Naive thymus-derived CD8-positive, alpha-beta T cell (primary cell): ENCODE measurements at places on chromosomes 11 and 22.
A peak's percentile ranks its signal among the peaks of the same experiment; 100 is the strongest.

DNA sequence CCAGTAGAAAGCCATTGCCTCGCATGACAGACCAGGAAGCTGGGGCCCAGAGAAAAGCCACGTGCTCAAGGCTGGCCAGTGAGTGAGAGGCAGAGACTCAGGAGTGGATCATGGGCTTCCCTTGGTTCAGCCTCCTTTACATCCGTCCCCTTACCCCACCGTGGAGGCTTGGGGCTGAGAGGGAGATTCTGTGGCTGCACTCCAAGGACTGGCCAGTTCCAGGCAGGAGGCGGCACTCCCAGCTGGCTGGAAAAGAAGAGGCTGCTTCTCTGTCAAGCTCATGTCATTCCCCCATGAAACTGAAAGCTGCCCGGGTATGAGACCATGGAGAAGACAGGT lies 6.6 kb upstream of the ASCL2 start:
- peaks cover 15% of the 10 kb centered on the region for H3K36me3 ChIP-seq
- no peak for DNase-seq
- peaks cover 7% of the 10 kb centered on the region for H3K4me1 ChIP-seq
- H3K27me3 ChIP-seq: peaks cover 1% of the 10 kb centered on the region
- H3K4me3 ChIP-seq: no peak overlapping the region

DNA sequence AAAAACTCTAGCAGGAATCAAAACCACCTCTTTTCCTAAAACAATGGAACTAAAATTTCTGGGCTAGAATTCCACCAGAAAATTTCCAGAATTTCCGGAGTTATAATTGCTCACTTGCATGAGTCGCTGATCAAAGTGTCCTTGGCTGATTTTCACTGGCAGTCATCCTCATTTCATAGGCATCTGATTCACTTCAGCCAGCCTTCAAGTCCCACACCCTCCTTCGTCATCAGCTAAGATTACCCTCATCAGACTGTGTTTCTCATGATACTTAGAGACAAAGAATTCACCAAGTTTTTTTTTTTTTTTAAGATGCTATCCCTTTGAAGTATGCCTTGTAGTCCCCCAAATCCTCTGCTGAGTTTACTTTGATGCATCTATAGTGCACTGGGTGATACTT lies 71.5 kb upstream of the RAB38 start:
- no peak for DNase-seq
- peaks cover 11% of the 10 kb centered on the region for H3K27me3 ChIP-seq
- H3K4me1 ChIP-seq: no peaks in the 10 kb centered on the region
- peaks cover 22% of the 10 kb centered on the region for H3K36me3 ChIP-seq
- H3K4me3 ChIP-seq: no peak overlapping the region

DNA sequence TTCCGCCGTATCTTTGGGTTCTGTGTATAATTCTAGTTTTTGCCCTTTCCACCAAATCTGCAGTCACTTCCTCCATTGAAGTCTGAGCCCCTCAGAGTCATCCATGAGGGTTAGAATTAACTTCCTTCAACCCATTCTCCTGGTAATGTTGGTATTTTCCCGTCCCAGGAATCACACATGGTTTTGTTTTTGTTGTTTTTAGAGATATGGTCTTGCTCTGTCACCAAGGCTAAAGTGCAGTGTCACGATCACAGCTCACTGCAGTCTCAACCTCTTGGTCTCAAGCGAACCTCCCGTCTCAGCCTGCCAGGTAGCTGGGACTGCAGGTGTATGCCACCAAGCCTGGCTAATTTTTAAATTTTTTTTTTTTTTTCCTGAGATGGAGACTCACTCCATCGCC lies 18.7 kb downstream of the ZBED4 start:
- H3K4me1 ChIP-seq: peaks cover 66% of the 10 kb centered on the region
- DNase-seq: no peak
- H3K27me3 ChIP-seq: no peaks in the 10 kb centered on the region
- H3K27ac ChIP-seq: no peak overlapping the region
- H3K4me3 ChIP-seq: no peak overlapping the region
- H3K36me3 ChIP-seq: peaks cover 39% of the 10 kb centered on the region

GRCh38 chr11:117073539-117073938 lies 24.7 kb downstream of the SIK3 start:
- no peaks in the 10 kb centered on the region for H3K27me3 ChIP-seq
- no peaks in the 10 kb centered on the region for H3K36me3 ChIP-seq
- H3K27ac ChIP-seq: no peak overlapping the region
- no peak for DNase-seq
- peak overlapping the region; percentile 5 for H3K4me3 ChIP-seq

GRCh38 chr11:65496304-65497140 lies 2.3 kb upstream of the MALAT1 start:
- H3K27ac ChIP-seq: no peak overlapping the region
- H3K36me3 ChIP-seq: no peaks in the 10 kb centered on the region
- peaks cover 22% of the 10 kb centered on the region for H3K4me1 ChIP-seq
- no peak for DNase-seq

DNA sequence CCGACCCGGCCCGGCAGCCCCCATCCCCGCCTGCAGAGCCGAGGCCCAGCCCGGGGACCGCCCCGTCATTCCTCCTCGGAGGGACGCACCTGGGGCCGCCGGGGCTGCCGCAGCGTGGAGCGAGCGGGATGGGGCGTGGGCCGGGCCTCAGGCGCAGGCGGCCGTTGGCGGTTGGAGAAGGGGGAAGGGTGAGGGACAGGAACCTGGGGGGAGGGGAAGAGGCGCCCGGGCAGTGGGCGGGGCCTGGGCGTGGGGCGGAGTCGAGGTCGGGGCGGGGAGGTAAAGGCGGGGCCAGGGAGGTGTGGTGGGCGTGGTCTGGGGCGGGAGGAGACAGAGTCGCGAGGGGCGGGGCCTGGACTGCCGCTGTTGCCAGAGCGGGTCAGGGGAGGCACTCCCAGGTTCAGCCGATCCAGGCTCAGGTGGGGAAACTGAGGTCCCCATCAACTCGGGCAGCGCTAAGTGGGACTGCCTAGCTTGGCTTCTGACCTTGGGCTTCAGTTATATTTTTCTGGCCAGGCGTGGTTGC lies at the start of gene TESMIN:
TSS of gene TESMIN (minus strand) at position 190 of the 526 bp plus-strand sequence. CDS start 860 bp downstream, outside the sequence.
- no peak within 1 kb of the TSS for H3K27ac ChIP-seq
- peak; percentile 87 for DNase-seq
- H3K36me3 ChIP-seq: no peaks in the 10 kb centered on the region

- H3K27ac ChIP-seq: no peak overlapping the region
- H3K4me3 ChIP-seq: no peak overlapping the region
- DNase-seq: no peak
- H3K27me3 ChIP-seq: no peaks in the 10 kb centered on the region
- no peaks in the 10 kb centered on the region for H3K4me1 ChIP-seq
These were observed 7.3 kb downstream of the CABP7 start for GRCh38 chr22:29727131-29727523.

- no peaks in the 10 kb centered on the region for H3K27me3 ChIP-seq
- peak overlapping the region; percentile 44 for H3K27ac ChIP-seq
- H3K36me3 ChIP-seq: no peaks in the 10 kb centered on the region
- peaks cover 28% of the 10 kb centered on the region for H3K4me1 ChIP-seq
These were observed 86.9 kb upstream of the WNT11 start for GRCh38 chr11:76293189-76293631.

GRCh38 chr11:87176044-87176443 lies 138.3 kb downstream of the TMEM135 start:
- peaks cover 8% of the 10 kb centered on the region for H3K4me1 ChIP-seq
- H3K27me3 ChIP-seq: no peaks in the 10 kb centered on the region
- H3K27ac ChIP-seq: no peak overlapping the region
- DNase-seq: no peak
- peaks cover 33% of the 10 kb centered on the region for H3K36me3 ChIP-seq

- no peaks in the 10 kb centered on the region for H3K36me3 ChIP-seq
- H3K4me3 ChIP-seq: no peak overlapping the region
- no peak for DNase-seq
- peaks cover 12% of the 10 kb centered on the region for H3K4me1 ChIP-seq
- H3K27me3 ChIP-seq: peaks cover 32% of the 10 kb centered on the region
- no peak overlapping the region for H3K27ac ChIP-seq
These were observed 50.5 kb upstream of the WNT7B start for GRCh38 chr22:46027211-46028105.

DNA sequence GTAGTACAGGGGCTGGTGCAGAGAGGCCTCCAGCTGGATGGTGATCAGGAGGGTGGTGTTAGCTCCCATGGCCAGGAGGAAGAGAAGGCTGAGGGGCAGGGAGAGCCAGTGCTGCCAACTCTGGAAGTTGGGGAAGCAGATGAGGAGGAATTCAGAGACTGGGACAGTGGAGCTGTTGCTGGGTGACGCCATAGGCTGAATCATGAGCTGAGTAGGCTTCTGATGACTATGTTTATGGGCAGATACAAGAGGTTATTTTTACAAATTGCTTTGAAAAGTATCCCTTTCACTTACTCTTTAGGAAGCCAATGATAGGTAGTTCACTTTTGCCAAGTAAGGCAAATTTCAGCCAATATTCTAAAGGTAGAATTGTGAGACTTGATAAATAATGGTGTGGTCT lies 3.1 kb downstream of the OR56A1 start:
- peaks cover 23% of the 10 kb centered on the region for H3K27me3 ChIP-seq
- no peak overlapping the region for H3K27ac ChIP-seq
- no peaks in the 10 kb centered on the region for H3K36me3 ChIP-seq
- DNase-seq: no peak

DNA sequence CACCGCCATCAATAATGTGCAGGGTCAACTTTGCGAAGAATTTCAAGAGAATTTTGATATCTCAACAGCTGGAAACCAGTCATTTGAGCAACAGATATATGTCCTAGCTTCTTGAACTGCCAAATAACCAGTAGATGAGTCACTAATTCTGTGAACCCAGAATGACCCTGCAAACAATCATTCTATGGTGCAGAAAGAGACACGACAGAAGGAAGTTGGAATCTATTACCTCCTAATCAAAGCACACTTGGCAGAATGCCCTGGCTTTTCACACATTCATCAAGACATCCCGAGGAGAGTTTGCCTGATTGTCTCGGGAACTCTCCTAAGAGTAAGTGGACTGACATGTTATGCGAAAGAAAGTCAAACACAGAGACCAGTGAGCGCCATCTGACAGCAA lies 621.1 kb downstream of the OPCML start:
- no peak overlapping the region for H3K27ac ChIP-seq
- peaks cover under 1% of the 10 kb centered on the region for H3K27me3 ChIP-seq
- H3K36me3 ChIP-seq: no peaks in the 10 kb centered on the region
- H3K4me1 ChIP-seq: no peaks in the 10 kb centered on the region
- DNase-seq: no peak

DNA sequence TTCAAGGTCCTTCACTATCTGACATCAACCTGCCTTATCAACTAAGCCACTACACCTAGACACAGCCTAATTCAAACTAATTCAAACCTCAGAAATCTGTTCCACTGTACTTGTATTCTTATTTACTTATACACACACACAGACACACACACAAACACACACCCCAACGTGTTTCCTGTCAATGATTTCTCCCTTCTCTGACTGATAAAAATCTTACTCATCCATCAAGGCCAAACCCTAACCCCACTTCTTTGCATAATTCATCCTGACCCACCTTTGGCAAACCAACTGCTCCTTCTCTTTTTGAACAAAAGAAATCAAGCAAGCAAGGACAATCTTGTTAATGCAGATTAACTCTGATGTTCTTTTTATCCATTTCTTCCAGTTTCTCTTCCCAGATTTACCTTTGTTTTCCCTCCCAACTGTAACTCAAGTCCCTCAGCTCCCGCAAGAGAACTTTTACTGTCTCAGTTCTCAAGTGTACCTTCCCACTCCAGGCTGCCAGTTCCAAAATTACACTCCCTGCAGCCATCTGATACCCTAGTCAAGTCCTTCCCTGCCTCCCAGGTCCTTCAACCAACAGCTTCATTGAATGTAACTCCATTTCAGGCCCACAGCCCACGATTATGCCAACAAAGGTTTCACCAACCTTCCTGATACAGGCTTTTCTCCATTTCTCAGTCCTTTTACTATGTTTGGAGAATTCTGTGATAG lies 78.3 kb downstream of the PAK1 start:
- H3K27me3 ChIP-seq: no peaks in the 10 kb centered on the region
- H3K4me1 ChIP-seq: peaks cover 3% of the 10 kb centered on the region
- DNase-seq: no peak

DNA sequence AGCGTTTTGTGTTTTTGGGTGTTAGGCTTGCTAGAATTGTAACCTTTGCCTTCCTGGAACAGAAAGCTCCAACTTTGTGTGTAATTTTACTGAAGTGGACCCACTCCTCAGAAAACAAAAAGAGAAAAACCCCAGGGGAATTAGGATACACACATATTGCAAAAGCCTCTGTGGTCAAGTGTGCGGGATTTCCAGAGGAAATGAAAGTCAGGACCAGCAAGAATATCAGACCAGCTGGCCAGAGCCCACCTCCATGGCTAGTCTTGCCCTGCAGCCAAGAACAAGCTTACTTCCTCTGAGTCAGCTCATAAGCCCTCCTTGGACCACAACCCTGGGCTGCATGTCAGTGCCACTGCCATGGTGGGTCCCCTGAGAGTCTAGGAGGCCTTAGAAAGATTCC lies 37.0 kb upstream of the FTH1 start:
- no peak overlapping the region for H3K4me3 ChIP-seq
- no peak overlapping the region for H3K27ac ChIP-seq
- peaks cover under 1% of the 10 kb centered on the region for H3K36me3 ChIP-seq
- H3K27me3 ChIP-seq: peaks cover 4% of the 10 kb centered on the region
- DNase-seq: no peak

- H3K27me3 ChIP-seq: peaks cover 21% of the 10 kb centered on the region
- no peak overlapping the region for H3K4me3 ChIP-seq
- no peak overlapping the region for H3K27ac ChIP-seq
These were observed 30.1 kb upstream of the MPPED1 start for GRCh38 chr22:43381693-43382092.

- DNase-seq: no peak
- H3K4me3 ChIP-seq: no peak overlapping the region
- peaks cover 5% of the 10 kb centered on the region for H3K4me1 ChIP-seq
- peaks cover 7% of the 10 kb centered on the region for H3K36me3 ChIP-seq
These were observed 254.8 kb downstream of the TBC1D22A start for GRCh38 chr22:47017245-47017644.

- no peaks in the 10 kb centered on the region for H3K4me1 ChIP-seq
- H3K4me3 ChIP-seq: no peak overlapping the region
These were observed 74.8 kb downstream of the ARHGAP42 start for GRCh38 chr11:100761841-100762240.

- H3K27ac ChIP-seq: no peak overlapping the region
- no peak for DNase-seq
- peaks cover 2% of the 10 kb centered on the region for H3K4me1 ChIP-seq
- H3K36me3 ChIP-seq: no peaks in the 10 kb centered on the region
These were observed 9.6 kb upstream of the WNT11 start for GRCh38 chr11:76215941-76216340.
